Activated T-helper 1 cell treated with Interleukin-2 at 50 U/mL for 16 hours (primary cell): ENCODE measurements at places on chromosomes 5 and 9.

DNA sequence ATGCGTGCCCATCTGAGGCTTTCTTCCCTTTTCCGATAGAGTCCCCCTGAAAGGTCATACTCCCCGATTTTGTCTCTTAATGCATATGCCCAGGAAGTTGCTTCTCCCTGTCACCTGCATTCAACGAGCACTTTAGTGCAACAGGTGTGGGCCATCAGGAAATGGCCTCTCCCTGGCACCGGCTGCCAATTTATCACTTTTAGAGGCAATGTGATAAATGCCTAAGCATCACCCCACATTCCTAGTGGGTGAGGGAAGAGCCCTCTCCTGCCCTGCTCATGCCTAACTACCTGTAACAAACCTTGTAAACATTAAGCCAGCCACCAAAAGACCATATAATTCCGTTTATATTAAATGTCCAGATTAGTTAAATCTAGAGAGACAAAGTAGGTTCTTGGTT, 1.1 kb upstream of the SNAPC3 start:
- DNase-seq, result no peak

DNA sequence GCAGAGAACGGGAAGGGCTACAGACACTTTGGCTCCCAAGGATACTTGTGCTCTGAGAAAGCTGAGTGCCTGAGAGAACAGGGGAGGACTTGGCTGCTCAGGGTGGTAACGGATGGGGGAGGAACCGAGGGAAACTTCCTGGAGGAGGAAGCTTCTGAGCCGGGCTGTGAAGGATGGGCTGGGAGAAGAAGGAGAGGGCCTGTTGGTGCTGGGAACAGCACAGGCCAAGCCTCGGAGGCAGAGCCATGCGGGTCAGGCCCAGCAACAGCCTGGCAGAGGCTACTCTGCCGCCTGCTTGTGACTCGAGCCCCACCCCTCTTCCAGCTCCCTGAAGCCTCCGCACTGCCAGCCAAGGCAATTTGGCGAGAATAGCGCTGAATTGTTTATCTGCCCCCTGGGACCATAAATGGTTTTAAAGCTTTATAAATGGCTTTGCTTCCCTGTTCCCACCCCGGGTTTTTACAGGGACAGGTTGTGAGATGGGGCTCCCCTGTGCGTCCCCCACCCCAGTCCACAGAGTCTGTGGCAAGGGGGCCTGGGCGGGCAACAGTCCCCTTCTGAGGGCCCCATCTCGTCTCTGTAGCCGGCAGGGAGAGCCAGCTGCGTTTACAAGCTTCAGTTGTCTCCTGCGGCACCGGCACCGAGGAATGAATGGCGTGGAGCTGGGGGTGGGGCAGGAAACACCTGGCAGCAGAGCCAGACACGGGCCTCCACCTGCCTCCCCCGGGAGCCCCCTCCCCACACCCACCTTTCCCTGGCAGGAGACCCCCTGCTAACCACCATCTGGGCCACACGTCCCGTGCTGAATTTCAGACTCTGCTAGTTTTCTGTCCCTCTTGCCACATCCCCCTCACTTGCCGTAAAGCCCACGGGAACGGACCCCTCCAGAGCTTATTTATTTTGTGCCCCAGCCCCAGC, 24.4 kb downstream of the FAM163B start:
- DNase-seq, result no peak

DNA sequence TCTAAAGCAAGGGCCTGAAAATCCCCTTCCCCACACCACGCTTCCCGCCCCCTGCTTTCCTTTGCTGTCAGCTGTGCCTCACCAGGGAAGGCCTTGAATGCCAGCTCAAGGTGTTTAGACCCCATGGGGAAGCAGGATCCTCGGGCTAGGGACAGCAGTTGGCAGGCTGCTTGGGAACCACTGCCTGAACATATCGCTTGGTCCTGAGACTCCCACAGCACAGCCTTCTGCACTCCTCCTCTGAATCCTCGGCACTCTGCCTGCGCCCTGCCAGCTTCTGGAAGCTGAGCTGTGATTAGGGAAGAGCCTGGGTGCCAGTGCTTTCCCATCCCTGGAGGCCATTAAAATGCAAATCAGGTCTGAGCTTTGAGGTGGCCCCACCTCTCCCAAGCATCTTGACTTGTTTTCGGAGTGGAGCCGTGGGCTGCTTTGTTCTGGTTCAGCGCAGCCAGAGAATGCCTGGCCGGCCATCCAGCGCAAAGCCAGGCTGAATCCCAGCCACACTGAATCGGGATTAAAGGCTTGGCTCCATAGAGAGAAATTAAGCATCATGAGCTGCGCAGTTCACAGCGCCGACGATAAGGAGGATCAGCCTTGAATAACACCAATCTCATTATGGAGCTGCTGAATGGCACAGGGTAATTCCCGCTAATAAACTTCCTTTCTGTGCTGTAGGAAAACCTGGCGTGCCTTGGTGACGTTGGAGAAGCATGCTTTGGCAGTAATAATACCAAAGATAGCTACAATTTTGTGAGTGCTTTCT, 40.0 kb downstream of the AMBP start:
- no peak for DNase-seq

DNA sequence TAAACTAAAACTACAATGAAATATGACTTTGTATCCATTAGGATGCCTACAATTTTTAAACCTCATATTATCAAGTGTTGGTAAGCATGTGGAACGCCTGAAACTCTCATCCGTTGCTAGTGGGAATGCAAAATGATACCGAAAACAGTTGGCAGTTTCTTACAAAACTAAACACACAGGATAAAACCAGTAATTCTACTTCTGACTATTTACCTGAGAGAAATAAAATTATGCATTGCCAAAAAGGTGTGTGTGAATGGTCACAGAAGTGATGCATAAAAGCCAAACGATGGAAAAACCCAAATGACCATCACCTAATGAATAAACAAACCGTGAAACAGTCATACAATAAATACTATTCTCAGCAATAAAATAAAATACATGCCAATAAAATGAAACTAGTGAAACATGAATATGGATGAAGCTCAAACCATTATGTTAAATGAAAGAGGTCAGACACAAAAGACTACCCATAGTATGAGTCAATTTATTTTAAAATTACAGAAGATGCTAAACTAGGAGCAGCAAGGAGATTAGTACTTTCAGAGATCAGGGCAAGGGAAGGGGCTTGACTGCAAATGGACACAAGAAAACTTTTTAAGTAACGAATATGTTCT, 13.4 kb downstream of the AUH start:
- DNase-seq, result no peak

DNA sequence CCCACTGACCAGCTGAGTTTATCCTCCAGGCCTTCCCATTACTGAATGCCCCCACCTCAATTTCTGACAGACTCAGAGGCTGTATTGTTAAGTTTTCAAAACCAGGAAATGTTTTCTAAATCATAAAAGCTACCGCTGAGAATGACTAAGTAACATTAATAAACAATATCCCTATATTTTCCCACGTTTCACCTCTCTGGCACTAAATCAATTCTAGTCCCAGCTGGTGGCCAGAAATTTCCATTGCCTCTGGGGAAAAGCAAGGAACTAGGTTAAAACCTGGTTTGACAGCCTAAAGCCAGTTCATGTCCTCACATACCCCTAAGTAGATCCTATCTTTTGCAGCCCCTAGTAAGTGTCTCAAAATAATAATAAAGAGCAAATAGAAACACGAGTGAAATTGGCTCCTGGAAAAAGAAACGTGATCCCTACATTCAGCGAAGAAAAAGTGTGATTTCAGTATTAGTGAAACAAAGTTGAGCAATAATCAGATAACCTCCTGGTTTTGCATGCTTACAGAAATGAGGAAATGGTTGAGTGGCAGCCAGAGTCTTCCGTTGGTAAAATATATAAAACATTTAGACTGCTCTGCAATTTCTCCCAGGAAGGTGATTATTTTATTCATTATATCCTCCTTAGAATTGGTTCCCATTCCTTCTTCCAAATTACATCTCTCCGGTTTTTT, 110.9 kb downstream of the ESM1 start:
- no peak for DNase-seq
